Endodermal cell (in vitro differentiated cells): ENCODE measurements at places on chromosomes 7 and 10.
A peak's percentile ranks its signal among the peaks of the same experiment; 100 is the strongest.

- DNase-seq: no peak
These were observed 63.8 kb downstream of the ALOX5 start for GRCh38 chr10:45437587-45438465.

DNA sequence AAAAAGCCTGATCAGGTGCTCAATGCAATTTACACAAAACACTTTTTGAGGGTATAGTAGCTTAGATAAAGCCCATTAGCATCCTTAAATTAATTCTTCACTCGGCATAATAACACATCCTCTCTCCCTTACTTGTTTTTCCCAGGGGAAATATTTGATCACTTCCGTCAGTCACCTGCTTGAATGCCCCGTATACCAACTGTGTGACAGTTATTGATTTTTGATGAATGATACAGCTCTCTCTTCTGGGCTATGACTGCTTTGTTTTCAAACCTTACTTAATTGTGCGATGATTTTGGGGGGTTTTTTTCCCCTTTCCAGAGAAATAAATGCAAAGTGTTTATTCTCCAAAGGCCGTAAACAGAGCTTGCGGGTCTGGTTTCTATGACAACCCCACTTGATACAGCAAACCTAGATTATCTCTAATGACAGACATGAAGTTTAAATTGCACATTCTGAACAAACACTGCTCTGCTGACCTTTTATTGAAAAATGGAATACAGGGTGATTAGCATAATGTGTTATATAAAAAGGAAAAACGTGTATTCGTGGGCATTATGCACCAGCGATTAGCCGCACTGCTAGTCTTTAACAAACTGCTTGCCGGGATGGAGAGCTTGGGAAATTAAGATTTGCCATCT is 78.4 kb upstream of the NANOS1 start:
- no peak for DNase-seq

GRCh38 chr7:112174192-112174591 is 32.0 kb downstream of the DOCK4 start:
- DNase-seq: no peak

DNA sequence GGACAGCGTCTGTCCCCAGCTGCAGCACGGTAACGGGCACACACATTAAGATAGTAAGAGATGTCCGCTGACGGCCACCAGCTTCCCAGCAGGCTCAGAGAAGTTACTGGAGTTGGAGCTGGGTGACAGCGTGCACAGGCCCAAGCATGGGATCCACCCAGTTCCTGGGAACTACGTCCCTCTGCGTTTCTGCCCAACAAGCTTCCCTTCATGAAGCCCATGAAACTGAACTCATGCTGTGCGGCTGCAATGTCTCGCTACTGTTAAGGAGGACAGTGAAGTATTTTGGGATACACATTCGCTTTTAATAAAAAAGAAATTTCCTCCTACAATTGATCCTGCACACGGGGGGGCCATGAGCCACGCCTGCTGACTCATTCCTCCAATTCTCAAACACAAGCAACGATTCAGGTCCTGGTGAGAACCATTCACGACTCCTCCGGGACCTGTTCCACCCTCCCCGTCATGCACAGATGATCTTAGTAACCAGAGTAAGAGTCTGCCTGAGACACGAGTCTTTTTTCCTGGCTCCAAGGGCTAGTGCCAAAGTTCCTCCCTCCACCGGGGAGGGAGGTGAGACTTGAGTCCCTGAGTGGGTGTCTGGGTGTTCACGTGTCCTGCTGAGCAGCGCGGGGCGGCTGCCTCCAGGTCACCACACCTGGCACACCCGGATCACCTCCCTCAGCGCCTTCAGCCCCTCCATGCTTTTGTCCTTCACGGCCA is 2.6 kb downstream of the PSMG3 start:
- peak; percentile 83 for DNase-seq

DNA sequence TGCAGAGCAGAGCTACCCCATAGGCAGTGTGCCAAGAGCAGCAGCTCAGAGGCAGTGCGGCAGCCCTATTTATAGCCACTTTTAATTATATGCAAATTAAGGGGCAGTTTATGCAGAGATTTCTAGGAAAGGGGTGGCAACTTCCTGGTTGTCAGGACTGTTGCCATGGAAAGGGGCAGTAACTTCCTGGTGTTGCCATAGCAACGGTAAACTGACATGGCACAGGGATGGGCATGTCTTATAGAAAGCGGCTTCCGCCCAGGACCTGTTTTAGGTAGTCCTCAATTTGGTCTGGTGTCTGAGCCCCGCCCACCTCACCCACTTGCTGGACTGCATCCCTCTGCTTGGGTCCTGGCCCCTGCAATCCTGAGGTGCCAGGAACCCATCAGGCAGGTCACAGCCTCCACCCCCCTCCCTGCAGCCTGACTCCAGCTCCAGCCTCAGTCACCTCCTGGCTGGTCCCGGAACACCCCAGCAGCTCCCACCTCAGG is 115.8 kb downstream of the TMEM130 start:
- DNase-seq: peak; percentile 78

DNA sequence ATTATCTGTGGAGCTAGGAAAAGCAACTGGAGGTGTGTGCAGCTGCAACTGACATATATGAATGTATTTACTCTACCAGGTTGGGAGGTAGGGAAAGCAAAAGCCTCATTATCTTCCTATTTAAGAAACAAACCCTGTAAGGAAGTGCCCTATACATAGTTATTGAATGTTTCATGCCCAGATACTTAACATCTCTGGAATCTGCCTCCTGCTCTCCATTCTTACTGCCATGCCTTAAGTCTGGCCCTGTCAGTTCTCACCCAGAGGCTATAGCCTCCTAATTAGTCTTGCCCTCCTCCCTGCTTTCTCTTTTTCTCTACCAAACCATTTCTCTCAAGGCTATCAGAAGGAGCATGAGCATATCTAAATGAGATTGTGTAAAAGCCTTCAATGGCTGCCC is 542.6 kb upstream of the LRRN3 start:
- no peak for DNase-seq

- DNase-seq: no peak
These were observed 45.1 kb downstream of the MET start for GRCh38 chr7:116717137-116717536.

GRCh38 chr7:24597014-24597413 is 23.8 kb downstream of the PALS2 start:
- DNase-seq: no peak

DNA sequence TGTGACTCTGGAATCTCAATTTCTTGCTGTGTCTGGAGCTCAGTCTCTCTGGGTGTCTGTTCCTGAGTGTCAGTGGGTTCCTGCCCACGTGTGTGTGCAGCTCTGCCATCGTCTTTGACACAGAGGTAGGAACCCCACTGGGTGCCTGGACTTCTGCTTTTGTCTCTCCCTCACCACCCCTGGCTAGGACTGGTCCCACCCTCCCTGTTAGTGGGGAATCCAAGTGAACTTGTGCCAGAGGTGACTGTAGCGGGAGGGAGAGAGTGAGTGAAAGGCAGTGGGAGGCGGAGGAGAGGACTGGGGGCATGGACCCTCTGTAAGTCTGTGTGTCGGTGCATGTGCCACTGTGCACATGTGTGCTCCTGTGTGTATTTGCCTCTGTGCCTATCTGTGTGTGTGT is 299.9 kb upstream of the ZMIZ1 start:
- DNase-seq: peak; percentile 42

DNA sequence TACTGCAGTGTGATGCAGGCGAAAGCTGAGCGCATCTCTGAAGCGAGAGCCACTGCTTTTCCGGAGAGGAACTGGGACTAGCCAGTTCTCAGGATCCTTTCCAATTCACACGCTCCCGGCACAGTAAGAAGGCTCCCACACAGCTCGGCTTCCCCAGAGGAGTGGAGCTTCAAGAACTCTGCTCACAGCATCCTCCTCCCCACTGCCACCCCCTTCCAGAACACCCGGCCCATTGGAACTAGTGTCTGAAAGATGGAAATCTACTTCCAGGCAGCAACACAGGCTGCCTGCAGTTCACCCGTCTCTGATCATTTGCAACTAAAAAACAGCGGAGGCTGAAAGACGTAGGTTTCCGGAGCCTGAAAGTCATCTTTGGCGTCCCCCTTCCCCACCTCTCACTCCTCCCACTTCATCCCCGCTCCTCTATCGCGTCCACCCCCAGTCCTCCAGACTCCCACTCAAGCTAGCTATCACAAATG is at the start of gene DGKB:
Gene DGKB (minus strand): TSS at position 163 of the 479 bp plus-strand sequence.
- DNase-seq: peak; percentile 71
